Amniotic stem cell (primary cell): ENCODE measurements at places on chromosomes 11 and 22.

DNA sequence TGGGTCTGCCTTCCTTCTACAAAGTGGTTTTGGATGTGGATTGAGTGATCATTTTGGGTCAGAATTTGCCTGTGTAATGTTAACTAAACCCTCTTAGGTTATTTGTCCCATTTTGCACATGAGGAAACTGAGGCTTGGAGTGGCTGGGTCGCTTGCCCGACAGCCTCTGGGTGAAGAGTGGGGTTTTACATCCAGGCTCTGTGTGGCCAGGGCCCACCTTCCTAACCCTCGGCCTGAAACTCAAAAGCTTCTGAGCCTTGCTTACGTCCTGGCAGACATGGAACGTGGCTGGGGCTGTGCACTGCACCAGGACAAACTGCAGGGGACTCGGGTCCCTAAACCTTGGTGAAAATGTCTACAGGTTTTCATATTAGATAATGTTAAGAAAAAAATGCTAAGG, 542.4 kb downstream of the TBC1D22A start:
- no peak for DNase-seq

DNA sequence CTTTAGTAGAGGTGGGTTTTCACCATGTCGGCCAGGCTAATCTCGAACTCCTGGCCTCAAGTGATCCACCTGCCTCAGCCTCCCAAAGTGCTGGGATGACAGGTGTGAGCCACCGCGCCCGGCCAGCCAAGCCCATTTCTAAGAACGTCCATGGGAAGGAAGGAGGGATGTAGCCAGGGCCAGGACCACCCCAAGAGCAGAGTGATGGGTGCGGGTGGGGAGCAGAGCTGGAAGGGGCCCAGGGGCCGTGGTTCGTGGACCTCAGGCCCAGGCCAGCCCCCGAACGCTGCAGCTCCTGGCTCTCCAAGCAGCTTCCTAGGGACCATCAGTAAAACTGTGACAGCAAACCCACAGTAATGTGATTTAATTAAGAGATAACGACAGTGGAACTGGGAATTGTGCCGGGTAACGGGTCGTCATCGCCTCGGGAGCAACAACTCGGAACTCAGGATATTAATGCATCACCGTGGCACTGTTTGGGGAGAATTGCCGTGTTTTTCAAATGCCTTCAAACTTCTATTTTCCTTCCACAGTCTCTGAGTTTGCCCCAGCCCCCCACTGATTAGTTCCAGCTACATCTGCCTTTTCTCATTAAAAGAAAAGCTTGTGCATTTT, 74.3 kb downstream of the BRD1 start:
- DNase-seq = no peak

DNA sequence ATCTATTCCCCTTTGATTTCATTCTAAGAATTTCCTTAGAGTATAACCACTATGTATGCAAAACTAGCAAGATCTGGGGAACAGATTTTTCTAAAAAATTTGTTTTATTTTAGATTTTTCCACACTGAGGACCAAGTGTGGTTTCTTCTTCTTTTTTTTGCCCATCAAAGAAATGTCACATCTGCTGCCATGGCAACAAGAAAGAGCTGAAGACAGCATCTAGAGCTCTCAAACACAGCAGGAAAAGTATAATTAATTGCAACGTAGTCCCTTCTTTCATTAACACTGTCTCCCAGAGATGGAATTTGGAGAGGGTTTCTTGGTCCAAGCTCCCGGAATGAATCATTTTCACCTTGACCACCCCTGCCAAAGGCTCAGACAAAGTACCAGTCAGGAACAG, 256.7 kb upstream of the CCDC90B start:
- no peak for DNase-seq

DNA sequence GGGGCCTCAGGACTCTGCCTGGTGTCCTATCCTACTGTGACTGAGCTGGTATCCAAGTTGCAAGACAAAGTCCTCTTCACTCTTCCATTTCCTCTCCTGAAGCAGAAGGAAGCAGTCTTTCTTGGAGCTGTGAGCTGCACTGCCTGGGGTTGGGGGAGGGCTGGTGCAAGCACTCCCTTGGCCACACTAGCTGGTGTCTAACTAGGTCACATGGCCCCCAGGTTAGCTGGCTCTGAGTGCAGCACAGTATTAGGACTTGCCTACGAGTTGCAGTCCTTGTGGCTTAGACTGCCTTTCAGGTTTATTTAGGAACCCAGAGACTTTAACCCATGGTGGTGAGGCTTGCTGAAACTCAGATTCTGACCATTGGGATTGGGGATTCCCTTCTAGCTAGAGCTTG, 138.9 kb downstream of the NELL1 start:
- DNase-seq = no peak

DNA sequence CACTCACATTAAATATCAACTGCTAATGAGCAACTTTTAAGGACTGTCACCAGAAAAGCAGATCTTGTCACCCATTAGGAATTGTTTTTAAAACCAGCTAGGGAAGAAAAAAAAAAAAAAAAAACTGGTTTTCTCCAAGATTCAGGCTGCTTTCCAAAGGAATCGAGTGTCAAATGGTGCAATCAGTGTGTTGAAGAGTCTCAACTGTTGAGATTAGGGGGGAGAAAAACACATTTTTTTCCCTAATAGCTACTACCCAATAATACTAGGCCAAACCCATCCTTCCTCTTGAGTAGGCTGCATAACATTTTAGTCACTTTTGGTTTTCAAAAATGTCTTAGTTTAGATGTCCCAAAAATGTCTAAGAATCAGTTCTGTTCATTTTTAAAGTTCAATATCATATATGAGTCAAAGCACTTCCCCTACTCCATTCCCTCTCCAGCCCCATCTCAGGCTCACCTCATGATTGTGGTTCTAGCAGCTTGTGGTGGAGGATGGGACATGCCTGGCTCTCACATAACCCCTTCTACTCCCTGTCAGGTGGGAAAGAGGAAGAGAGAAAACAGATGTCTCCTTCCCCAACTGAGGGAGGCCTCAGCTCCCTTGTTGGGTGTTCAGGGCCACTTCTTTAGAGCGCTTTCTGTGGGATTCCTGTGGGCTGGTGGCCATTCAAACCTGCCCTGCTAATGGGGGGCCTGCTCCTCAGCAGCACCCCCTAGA, 193.6 kb downstream of the CWF19L2 start:
- DNase-seq = no peak

- DNase-seq = no peak
These were observed 7.9 kb upstream of the RBMXL2 start for GRCh38 chr11:7080900-7081299.

- DNase-seq = peak; percentile 15
These were observed 15.5 kb downstream of the EFCAB6 start for GRCh38 chr22:43796567-43796966.

- DNase-seq = no peak
These were observed 10.0 kb downstream of the RHOG start for GRCh38 chr11:3830730-3831129.

DNA sequence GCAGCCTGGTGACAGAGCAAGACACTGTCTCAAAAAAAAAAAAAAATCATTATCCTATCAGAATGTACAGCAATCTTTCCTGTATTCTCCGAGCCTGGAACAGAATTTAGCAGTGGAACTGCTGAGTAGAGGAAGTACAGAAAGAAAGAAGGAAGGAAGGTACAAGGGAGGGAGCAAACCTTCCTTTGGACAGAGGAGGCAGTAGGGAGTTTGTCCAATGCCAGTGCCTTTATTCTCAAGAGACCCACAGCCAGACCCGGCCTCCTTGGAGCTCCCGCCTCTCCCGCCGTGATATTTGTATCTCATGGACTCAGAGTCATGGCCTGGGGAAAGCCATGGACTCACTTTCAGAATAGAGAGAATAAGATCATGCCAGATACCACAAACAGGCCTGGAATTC, 37.7 kb upstream of the LRRC55 start:
- DNase-seq = no peak

DNA sequence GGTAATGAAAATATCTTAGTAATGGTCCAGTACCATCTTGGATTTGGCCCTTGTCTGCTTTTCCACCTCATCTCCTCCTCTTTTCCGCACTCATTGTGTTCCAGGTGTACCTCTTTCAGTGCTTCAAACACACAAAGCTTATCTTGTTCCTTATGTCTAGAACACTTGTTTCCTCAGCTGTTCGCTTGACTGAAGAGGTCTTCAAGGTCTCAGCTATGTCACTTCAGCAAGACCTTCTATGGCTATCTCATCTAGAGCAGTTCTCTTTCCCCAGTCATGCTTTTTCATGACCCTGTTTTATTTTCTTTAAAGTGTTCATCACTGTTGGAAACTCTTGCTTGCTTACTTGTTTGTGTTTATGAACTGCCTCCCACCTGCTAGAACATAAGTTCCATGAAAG, 47.4 kb downstream of the UVRAG start:
- DNase-seq = no peak

DNA sequence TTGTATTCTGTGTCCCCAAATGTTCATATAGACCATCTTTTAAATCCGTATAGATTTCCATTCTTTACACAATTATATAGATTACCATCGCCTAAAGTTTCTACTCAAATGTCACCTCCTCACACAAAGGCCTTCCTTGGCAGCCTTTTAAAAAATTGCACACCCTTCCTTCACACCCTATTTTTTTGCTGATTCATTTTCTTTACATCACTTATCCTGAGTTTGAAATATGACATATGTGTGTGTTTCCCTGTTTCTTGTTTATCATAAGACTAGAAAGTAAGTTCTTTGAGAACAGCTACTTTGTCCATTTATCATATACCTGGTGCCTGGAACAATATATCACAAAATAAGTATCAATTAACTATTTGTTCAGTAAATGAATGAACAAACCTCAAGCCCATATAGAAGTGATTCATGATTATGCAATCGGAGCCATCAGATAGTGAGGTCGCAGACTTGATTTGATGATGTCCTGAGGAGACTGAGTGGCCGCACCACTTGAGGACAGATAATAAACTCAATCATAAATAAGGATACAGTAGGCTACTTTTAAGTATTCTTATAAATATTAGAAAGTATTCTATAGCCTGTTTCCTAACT, 327.4 kb upstream of the ZC3H12C start:
- no peak for DNase-seq

DNA sequence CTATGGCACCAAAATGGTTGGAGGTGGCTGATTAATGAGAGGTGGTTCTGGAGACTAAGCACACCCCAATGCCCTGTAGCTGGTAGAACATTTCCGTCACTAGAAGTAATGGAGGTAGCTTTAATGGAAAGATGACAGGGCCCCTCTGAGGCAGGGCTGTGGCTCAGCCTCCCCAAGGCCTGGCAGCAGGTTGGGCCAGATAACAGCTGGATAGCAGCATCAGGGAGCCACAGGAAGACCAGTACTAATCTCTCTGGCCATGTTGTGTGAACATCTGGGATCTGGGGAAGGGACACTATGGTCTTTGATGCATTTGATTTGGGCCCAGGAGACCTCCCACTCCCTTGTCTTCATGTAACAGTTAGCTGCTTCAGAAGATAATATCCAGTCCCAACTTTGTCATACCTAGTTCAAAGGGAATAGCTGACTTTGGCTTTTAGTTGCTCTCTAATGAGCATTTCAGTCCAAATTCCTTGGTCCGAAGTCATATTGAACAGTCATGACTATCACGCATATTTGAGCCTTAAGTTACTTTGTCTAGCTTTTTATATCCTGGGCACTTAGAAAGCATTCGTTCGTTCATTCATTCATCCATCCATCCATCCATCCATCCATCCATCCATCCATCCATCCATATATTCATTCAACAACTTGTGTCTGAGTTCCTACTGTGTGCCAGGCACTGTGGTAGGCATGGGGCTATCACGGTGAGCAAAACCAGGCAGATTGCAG, 53.0 kb upstream of the LMO2 start:
- no peak for DNase-seq

DNA sequence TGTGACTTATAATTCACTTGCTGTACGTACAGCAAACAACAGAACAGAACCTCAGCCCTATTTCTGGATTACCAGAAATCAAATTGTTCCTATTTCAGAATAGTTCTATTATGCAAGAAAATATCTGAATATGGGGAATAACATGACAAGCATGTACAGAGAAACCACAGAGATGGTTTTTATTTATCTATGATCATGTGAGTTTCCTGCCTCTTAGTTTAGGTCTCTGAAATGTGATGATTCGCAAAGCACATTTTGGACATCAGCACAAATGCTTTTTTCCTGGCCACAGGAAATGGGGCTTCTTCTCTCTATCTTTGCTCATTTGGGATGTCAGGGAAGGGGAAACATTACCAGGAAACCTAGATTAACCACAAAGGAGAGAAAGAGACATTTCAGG, 266.7 kb upstream of the CTSC start:
- DNase-seq = no peak

- DNase-seq = no peak
These were observed 563 bp downstream of the GATD1 start for GRCh38 chr11:776561-777287.

- no peak for DNase-seq
These were observed 48.4 kb downstream of the CD6 start for GRCh38 chr11:61019832-61020405.

DNA sequence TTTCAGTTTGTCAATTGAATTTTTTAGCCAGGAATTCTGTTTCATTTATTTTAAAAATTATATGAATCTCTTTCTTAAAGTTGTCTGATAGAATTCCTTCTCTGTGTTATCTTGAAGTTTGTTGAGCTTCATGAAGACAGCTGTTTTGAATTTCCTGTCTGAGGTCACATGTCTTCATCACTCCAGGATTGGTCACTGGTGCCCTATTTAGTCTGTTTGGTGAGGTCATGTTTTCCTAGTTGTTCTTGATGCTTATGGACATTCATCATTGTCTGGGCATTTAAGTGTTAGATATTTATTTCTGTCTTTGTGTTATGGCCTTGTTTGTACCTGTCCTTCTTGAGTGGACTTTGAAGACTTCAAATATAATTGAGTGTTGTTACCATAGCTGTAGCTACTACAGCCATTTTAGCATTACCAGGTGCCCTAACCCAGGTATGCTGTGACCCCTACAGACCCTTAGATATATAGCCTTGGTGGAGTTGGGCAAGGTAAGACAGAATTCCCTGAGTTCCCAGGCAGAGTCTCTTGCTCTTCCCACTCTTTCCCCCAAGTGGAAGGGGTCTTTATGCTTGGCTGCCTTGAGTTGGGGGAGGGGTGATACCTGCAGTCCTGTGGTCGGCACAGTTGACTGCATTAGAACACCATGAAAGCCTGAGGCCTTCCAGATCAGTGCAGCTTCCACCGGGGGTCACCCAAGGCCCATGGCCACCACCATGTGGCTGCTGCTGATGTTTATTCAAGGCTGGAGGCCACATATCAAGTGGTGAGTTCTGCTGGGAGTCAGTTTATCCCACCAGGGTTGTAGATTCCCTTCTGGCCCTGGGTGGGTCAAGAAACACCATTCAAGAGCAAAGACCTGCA, 229.6 kb downstream of the DYNC2H1 start:
- no peak for DNase-seq

DNA sequence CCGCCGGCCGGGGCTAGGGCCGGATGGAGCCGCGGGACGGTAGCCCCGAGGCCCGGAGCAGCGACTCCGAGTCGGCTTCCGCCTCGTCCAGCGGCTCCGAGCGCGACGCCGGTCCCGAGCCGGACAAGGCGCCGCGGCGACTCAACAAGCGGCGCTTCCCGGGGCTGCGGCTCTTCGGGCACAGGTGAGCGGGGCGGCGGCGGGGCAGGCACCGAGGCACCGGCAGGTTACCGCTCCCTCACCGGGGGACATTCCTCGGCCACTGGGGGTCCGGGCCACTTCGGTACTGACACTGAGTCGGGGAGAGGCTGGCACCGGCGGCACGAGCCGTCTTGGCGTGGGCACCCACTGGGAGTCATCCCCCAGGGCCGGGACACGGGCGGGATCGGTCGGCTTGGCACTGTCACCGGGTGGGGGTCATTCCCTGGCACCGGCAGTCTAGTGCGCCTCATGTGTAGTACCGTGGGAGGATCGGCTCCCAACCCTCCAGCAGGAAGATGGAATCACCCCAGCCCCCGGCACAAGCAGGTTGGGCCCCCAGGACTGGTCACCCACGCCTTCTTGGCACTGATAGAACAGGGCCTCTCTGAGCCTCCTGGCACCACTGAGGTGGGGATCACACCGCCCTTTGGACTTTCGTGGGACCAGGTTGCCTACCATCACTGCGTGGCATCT, 511 bp downstream of the DGKZ start:
- DNase-seq = no peak
